ENCODE measurements at places on chromosomes 6 and 20. TPM values are rescaled to one million over a fixed set of nuclear protein-coding genes. Genes with fewer than 3 reads are reported as not detected.
A peak's percentile ranks its signal among the peaks of the same experiment; 100 is the strongest.

DNA sequence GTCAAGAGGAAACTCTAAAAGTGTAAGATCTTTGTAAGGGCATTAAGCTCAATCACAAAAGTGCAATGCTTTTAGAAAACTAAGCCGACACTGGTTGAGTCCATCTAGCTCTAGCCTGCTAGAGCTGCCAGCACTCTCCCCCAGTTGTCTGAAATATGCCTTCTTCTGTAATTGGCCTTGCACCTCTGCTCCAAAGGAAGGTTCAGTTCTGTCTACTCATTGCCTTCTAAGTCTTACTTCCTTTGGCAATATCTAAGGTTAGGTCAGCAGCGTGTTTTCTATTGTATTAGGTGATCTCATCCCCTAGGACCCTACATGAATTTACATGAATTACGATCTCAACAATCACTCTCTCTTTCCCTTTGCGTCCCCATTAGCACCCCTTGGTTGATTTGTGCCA lies 378.6 kb downstream of the CBLN4 start:
- DNase-seq, result no peak

DNA sequence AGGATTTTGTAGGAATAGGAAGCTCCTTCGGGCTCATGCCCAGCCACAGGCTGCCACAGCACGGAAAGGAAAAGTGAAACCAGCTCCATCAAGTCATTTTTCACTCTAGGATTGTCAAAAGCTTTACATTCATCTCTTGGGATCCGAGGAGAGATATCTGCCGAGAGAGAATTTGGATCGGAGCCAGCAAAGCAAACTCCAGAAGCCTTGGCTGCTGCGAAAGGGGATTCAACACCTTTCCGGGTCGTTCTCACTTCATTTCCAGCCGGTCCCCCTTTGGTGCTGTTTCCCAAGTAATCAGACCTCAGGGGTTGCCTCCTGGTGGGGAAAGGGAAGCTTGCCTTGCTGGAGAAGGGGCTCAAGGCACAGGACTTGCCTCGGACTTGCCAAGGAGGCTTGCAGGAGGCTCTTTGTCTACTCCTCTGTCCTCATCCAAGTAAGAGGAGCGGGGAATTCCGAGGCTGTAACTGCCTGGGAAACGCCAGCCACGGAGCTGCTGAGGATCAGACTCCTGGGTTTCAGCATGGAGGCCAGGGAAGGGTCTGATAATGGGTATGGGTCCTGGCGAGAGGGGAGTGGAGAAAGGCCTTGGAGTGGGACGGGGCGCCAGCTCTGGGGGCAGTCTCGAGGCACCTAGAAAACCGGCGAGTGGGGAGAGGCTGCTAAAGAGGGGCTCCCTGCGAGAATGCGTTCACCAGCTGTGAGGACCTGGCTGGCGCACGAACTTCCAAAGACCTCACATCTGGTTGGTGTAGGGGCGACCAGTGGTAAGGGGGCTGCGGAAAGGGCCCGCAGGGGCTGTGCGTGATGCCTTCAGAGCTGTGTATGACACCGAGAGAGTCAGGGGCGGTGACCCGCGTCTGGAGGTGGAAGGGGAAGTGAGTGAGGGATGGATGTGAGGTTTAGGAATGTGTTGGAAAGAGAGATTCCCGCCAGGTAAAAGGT lies 702 bp downstream of the ETV7 start:
- DNase-seq, result peak; percentile 21

DNA sequence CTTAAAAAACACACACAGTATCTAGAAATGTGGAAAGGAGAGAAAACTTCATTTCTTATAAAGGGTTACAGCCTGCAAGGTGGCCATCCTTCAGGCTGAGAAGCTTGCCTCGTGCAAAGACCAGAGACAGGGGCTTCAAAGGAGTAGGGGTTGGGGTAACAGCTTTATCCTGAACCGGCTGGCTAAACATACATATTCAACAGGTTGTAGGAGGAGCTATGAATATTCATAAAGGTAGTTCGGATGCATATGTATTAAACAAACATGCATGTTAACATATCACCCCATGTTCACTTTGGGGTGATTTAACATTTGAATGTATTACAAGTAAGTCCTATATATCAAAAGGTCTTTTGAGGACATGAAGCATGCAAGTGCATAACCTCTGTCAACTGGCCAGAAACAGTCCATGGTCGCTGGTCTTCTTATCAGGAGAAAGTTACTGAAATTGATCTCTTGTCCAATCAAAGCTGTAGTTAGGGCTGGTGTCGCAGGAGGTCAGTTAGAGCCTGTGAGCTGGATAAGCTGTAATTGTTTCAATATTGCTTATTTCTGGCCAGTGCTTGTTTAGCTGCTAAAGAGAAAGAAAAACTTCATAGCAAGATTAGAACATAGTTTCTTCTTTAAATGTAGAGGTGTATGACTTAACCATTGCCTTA lies 2.3 kb upstream of the STMND1 start:
- DNase-seq, result no peak

DNA sequence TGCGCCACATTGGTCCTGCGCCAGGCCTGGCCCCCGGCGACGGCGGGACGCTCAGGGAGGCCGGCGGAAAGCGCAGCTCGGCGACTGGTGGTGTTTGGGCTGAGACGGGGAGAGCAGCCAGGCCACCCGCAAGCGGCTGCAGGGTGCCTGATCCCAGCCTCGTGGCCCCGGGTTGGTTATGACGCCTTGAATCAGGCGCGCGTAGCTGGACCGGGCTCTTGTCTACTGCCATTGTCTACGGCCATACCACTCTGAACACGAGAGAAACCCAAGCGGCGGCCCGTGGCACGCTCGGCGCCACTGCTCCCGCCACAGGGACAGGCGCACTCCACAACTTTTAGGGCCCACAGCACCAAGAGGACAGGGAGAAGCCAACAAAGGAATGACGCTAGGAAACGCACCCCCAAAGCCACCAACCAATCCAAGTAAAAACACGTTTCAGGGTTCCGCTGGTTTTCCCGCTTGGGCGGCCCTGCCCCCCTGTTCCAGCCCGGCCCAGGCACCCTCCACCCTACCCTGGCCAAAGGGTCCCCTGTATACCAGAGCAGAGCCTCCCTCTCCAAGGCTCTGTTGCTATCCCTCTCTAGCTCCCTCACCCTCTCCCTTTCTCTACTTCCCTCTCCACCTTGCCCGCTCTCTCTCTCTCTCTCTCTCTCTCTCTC lies 1849.3 kb upstream of the DEFB115 start:
- DNase-seq, result no peak

GRCh38 chr6:25124216-25124715 lies 154.9 kb upstream of the CARMIL1 start:
- no peak for DNase-seq

FLRT3 gene
- not detected for total RNA-seq
